Muscle of leg (tissue), 16 donors: ENCODE measurements at places on chromosomes 11 and 22. TPM values are rescaled to one million over a fixed set of nuclear protein-coding genes. Genes with fewer than 3 reads are reported as not detected.

RIMBP3C gene
- total RNA-seq: 0.40 TPM

CHRM1 gene
- total RNA-seq: 0.04 TPM

- H3K27ac ChIP-seq: no peak overlapping the region
- no peaks in the 10 kb centered on the region for H3K36me3 ChIP-seq
- H3K4me1 ChIP-seq: peaks cover 3% of the 10 kb centered on the region
- no peak overlapping the region for H3K4me3 ChIP-seq
Observed at GRCh38 chr11:44505581-44506054, 59.8 kb upstream of the CD82 start.

GRCh38 chr22:27984723-27985122 lies 65.7 kb upstream of the PITPNB start:
- H3K36me3 ChIP-seq: peaks cover 84% of the 10 kb centered on the region
- no peak overlapping the region for H3K27ac ChIP-seq
- H3K27me3 ChIP-seq: no peaks in the 10 kb centered on the region
- DNase-seq: no peak

- peaks cover 23% of the 10 kb centered on the region for H3K4me1 ChIP-seq
- H3K27me3 ChIP-seq: peaks cover 2% of the 10 kb centered on the region
- no peak overlapping the region for H3K4me3 ChIP-seq
- no peak overlapping the region for H3K27ac ChIP-seq
- H3K36me3 ChIP-seq: no peaks in the 10 kb centered on the region
- no peak for DNase-seq
Observed at GRCh38 chr11:70131606-70132190, 53.6 kb downstream of the ANO1 start.

DNA sequence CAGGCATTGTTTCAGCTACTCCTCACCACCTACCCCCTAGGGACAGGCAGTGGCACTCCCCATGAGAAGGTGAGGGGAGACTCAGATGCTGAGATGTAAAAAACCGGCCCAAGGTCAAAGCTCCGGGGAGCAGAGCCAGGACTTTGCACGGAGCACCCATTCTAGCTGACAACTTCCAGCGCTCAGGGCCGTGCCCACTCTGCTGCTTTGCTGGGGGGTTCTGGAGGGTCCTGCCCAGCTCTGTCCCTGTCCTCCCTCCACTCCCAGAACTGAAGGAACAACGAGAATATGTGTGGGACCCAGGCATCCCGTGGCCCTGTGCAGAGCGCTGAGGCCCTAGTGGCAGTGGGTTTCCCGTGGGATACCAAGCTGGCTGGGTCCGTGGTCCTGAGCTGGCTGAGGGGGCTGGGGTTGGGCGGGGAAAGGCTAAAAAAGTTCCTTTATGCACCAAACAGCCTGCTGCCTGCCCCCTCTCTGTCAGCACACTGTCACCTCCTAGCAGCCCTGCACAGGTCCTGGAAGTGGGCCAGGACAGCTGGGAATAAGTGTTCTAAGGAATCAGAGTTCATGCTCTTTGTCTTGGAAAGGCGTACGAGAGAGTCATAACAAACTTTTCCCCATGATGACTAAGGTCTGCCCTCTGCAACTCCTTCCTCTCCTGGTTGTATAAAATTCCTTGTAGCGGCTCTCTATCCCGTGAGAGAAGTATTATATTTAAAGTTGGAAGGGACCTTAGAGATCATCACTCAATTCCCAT lies 1.9 kb downstream of the MS4A10 start:
- H3K4me3 ChIP-seq: no peak overlapping the region
- peaks cover 28% of the 10 kb centered on the region for H3K4me1 ChIP-seq
- peak; percentile 95 for DNase-seq
- H3K36me3 ChIP-seq: no peaks in the 10 kb centered on the region
